ENCODE measurements at places on chromosomes 6 and 20. TPM values are rescaled to one million over a fixed set of nuclear protein-coding genes. Genes with fewer than 3 reads are reported as not detected.

DNA sequence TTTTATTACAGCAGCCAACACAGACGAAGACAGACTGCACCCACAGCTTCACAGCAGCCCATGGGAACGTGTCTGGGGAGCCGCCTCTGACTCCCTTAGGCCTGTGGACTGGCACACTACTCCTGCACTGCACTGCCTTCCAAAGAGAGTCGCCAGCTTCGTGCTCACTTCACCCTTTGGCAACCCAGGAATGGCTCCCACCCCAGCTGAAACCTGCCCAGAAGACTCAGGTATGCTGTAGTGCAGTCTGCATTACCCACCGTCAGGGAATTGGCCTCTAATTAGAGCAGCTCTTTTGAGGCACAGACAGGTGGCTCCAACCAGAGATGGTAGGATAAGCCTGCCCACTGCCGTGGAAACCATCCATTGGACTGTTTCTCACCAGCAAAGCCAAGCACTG, 39.9 kb upstream of the FRMD1 start:
- H3K27ac ChIP-seq = no peak overlapping the region
- H3K27me3 ChIP-seq = no peaks in the 10 kb centered on the region
- no peak for DNase-seq
- H3K4me1 ChIP-seq = no peaks in the 10 kb centered on the region
- no peak overlapping the region for H3K4me3 ChIP-seq
- H3K36me3 ChIP-seq = no peaks in the 10 kb centered on the region

The OR2H2 gene
- not detected for total RNA-seq

- no peak overlapping the region for H3K27ac ChIP-seq
- no peaks in the 10 kb centered on the region for H3K27me3 ChIP-seq
- H3K36me3 ChIP-seq = no peaks in the 10 kb centered on the region
- no peak overlapping the region for H3K4me3 ChIP-seq
Observed at GRCh38 chr20:57060407-57061050, 205.9 kb downstream of the BMP7 start.

GRCh38 chr6:147534116-147534860, 25.8 kb downstream of the SAMD5 start:
- no peaks in the 10 kb centered on the region for H3K4me1 ChIP-seq
- no peak overlapping the region for H3K4me3 ChIP-seq
- H3K36me3 ChIP-seq = no peaks in the 10 kb centered on the region
- H3K27me3 ChIP-seq = no peaks in the 10 kb centered on the region

DNA sequence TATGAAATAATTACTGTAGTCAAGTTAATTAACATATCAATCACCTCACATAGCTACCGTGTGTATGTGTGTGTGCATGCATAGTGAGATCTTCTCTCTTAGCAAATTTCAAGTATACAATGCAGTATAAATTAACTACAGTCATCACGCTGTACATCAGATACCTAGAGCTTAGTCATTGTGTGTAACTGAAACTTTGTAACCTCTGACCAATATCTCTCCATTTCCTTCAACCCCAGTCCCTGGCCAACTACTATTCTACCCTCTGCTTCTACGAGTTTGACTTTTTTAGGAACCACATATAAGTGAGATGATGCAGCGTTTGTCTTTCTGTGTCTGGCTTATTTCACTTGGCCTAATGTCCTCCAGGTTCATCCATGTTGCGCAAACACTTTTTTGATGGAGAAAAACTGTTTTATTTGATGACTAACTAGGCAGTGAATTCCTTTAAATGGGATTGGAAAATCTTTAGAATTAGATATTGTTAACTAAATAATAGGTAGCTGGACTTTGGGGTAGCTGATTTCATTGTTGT, 459.5 kb downstream of the DHX35 start:
- H3K4me1 ChIP-seq = no peaks in the 10 kb centered on the region
- DNase-seq = no peak
- no peaks in the 10 kb centered on the region for H3K27me3 ChIP-seq
- H3K27ac ChIP-seq = no peak overlapping the region
- no peak overlapping the region for H3K4me3 ChIP-seq

- H3K27ac ChIP-seq = no peak overlapping the region
- no peaks in the 10 kb centered on the region for H3K27me3 ChIP-seq
- no peak overlapping the region for H3K4me3 ChIP-seq
- H3K4me1 ChIP-seq = no peaks in the 10 kb centered on the region
- DNase-seq = no peak
Observed at GRCh38 chr6:12348530-12349511, 58.7 kb downstream of the EDN1 start.

The TTLL9 gene
- total RNA-seq = 0.40 TPM

- H3K4me1 ChIP-seq = no peaks in the 10 kb centered on the region
- H3K27ac ChIP-seq = no peak overlapping the region
- H3K36me3 ChIP-seq = no peaks in the 10 kb centered on the region
- DNase-seq = no peak
- no peak overlapping the region for H3K4me3 ChIP-seq
- no peaks in the 10 kb centered on the region for H3K27me3 ChIP-seq
Observed at GRCh38 chr6:2911171-2911570, 8.1 kb upstream of the SERPINB9 start.

- peaks cover 5% of the 10 kb centered on the region for H3K4me1 ChIP-seq
- no peaks in the 10 kb centered on the region for H3K27me3 ChIP-seq
- H3K4me3 ChIP-seq = no peak overlapping the region
- H3K27ac ChIP-seq = no peak overlapping the region
- H3K36me3 ChIP-seq = no peaks in the 10 kb centered on the region
Observed at GRCh38 chr6:37490536-37491170, 9.0 kb downstream of the CCDC167 start.

The STX11 gene
- 6.0 TPM for total RNA-seq

The BPIFB2 gene
- 0.26 TPM for total RNA-seq

GRCh38 chr6:132218059-132218696, 183.1 kb downstream of the MOXD1 start:
- no peak for DNase-seq
- no peaks in the 10 kb centered on the region for H3K27me3 ChIP-seq
- no peaks in the 10 kb centered on the region for H3K4me1 ChIP-seq
